ENCODE measurements at places on chromosomes 1 and 21. TPM values are rescaled to one million over a fixed set of nuclear protein-coding genes. Genes with fewer than 3 reads are reported as not detected.

Gene CATSPERE
- total RNA-seq = not detected

Gene KCNK2
- total RNA-seq = not detected

DNA sequence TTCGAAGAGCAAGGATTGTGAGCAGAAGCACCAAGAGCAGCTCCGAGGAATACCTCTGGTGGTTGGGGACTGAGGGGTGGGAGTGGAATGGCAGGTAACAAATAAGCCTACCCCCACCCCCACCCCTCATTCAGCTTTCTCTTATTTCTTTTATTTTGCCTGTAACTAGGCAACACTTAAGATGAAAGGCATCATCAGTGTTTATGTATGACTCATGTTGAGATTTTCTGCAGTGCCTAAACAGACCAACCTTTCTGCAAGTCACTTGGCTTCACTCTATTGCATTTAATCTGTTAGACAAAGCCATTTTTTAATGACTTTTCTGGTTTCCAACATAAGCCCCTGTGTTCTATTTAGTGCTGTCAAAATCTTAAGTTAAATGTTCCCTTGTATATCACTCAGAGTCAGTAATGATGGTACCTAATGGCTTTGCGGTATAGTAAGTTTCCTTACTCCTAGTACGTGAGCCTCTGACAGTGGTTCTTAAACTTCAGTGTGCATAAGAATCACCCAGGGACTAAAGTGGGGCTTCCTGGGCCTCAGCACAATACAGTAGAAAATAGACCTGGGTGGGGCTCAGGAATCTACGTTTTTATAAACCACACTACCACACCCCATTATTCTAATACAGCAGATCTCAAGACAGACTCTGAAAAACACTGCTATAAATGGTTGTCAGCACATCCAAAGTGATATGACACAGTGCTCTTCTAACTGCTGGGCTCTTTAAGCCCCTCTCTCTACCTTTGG lies 19.9 kb downstream of the CASQ2 start:
- no peak for DNase-seq

Gene TMEM125
- total RNA-seq = not detected

DNA sequence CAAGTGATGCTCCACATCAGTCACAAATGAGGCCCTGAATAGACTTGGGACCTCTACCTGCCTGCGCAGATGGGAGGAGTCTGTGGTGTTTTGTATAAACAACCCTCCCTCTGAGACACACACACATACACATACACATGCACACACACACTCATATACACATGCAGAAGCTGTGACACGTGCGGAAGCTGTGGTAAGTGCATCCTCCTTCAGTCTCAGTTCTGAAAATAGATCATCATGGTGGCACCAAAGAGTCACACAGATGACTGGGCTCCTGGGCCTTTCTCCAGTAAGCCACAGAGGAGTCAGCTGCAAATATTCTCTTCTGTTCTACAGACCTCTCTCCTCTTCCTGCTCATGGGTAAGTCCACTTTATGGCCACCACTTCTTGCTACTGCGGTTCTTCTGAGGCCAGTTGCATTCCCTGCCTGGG lies at the start of gene LY9:
LY9 (plus strand) TSS at position 224 of the 433 bp plus-strand sequence; CDS start at position 238, 14 bp downstream.
- peak; percentile 67 for DNase-seq

- no peak for DNase-seq
Observed at GRCh38 chr1:230067871-230068620, 1.0 kb downstream of the GALNT2 start.

GRCh38 chr1:186620566-186621350 lies 59.5 kb downstream of the PTGS2 start:
- DNase-seq = no peak

DNA sequence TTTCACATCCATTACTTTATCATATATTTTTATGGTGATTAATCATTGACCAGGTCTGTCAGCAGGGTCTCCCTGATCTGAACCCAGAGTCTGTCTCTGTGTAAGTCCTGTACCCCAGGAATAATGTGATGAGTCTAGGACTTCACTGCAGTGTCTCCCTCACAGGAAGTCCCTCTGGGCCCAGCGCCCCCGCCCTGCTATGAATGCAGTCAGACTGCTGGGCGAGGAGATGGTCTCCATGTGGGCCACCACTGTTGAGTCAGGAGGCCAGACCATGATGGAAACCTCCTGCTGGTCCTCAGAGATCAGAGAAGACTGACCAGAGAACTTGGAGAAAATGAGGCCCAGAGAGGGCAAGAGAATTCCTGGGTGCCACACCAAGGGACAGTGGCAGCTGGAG lies 9.5 kb downstream of the TMEM222 start:
- no peak for DNase-seq

DNA sequence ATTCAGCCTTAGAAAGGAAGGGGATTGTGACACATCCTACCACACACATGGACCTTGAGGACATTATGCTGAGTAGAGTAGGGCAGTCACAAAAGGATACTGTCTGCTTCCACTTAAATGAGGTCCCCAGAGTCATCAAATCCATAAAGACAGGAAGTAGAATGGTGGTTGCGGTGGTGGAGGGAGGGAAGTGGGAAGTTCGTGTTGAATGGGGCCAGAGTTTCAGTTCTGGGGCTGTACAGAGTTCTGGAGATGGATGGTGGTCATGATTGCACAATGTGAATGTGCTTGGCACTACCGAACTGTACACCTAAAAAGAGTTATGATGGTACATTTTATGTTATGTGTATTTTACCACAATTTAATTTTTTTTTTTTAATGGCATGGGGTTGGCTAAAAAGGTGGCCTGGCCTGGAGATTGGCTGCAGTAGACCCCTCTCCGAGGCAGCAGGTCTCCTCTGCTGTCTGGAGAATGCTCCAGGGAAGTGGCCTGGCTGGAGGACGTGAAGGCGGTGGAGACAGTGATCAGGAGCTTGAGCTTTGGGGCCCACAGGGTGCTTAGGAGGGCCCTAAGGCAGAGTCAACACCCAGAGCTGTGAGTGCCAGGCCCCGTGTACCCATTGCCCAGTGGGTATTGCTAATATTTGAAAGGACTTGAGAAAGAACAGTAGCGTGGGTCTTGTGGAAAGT lies 30.4 kb downstream of the IFNGR2 start:
- no peak for DNase-seq

Gene LYPD8
- total RNA-seq = not detected

DNA sequence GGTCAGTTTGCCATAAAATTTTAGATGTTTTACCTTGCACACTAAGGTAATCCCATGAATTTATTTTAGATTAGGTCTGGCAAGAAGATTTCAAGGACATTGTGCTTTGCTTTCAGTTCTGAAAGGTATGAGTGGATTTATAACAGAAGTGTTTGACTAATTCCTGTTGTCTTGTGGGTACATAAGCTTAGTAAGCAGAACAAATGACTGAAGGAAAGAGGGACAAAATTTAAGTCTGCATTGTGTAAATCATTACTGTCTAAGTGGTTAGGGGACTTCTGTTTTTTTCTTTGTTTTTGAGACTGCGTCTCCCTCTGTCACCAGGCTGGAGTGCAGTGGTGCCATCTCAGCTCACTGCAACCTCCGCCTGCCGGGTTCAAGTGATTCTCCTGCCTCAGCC lies 60.1 kb downstream of the PKN2 start:
- DNase-seq = no peak

GRCh38 chr1:28466226-28466778 lies 39.5 kb upstream of the RCC1 start:
- no peak for DNase-seq

GRCh38 chr1:13813398-13814012 lies 113.5 kb downstream of the PRDM2 start:
- DNase-seq = peak; percentile 52

Gene HTR6
- 0.11 TPM for total RNA-seq

- no peak for DNase-seq
Observed at GRCh38 chr1:182301467-182302198, 90.0 kb downstream of the GLUL start.

DNA sequence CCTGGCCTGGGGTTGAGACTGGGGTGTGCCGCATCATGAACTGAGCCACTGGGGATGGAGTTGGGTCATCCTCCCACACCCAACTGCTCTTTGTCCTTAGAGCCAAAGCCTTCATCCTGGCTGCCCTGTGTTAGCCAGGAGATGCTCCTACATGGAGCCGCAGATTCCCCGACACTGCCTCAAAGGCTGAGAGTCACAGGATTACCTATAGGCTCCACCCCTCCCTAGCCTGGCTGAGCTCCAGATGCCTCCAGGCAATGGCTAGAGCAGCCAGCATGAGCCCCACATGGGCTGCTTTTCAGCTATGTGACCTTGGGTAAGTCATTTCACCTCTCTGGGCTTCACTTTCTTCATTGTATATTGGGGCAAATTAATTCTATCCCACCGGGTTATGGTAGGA lies 119.9 kb upstream of the POU3F1 start:
- DNase-seq = no peak

DNA sequence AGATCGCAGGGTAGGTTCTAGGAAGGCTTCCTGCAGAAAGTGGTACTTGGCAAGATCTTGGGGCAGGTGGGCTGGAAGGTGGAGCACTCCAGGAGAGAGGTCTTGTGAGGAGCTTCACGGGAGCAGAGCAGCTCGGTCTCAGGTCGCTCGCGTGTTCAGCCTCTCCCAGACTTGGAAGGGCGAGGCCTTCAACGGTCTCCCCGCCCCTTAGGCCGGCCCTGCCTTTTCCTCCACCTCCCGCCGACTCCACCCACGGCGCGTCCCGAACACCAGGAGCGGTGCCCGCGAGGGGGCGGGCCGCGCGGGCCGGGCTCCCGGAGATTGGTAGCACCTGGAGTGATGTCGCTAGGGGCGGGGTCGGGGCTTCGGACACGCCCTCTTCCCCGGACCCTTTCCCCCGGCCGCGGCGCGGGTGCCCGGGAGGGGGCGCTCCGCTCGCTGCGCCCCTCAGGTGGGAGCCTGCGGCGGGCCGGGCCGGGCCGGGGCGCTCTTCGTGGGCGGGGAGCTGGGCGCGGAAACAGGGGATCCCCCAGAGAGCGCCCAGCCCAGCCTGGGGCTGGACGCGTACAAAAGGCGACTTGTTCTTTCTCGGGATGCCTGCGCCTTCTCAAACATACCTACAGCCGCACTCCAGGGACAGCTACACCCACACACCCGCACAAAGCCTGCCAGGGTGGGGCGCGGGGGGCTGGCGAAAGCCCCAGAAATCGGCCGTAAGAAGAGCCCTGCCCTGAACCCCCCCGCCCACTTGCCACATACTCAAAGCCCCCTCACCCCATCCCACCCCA lies 35.5 kb downstream of the AHDC1 start:
- peak; percentile 90 for DNase-seq

DNA sequence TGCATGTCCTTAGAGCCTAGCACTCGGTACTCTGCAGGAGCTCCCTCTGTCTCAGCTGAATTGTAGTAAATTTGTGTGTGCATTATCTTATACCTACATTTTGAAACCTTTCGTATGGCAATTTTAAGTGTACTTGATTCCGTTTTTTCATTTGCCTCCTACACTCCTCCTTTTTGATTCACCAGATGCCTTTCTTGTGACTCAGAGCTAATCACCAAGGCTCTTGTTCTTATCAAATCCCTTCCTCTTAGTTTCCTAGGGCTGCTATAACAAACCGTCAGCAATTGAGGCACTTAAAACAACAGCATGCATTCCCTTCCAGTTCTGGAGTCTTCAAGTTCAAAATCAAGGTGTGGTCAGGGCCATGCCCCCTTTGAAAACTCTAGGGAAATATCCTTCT lies 261.0 kb downstream of the ASTN1 start:
- DNase-seq = no peak

GRCh38 chr1:23555270-23555985 lies 3.9 kb downstream of the ID3 start:
- DNase-seq = no peak
